ENCODE measurements at places on chromosomes 3 and 15.

DNA sequence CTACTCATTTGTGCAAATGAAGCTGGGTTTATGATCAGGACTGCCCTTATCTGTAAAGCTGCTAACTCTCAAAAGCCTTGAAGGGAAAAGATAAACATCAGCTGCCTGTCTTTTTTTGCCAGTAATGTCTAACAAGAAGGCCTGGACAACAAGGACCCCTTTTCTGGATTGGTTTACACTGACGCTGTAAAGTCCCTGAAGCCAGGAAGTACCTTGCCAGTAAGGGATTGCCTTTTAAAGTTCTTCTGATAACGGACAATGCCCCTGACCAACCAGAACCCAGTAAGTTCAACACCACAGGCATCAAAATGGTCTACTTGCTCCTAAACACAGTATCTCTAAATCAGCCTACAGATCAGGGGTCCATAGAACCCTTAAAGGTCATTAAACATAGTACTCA lies 178.0 kb downstream of the PCCB start:
- no peak for DNase-seq

DNA sequence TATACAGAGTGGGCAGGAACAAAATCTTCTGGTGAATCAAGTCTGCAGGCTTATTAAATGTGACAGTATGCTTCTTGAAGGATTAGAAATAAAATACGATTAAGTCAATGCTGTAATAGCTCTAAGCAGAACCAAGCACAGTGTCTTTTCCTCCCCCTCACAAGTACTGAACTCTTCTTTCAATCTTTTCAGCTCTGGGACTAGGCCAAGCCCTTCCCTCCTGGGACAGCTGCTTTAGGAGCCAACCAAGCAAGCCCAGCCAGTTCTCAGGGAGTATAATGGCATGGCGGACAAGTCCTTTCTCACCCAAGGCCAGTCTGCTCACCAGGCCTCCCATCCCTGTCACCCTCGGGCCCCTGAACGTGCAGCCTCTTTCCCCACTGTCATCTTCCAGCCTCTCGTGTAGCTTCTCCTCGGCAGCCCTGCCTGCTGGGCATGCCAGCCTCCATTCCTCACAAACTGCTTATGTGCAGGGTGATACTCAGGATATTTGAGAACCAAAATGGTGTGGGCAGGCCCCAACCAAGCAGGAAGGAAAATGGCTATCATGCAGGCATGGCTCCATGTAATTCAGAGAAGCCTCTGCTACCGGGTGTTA lies 8.4 kb upstream of the PPP1R2 start:
- DNase-seq, result no peak

DNA sequence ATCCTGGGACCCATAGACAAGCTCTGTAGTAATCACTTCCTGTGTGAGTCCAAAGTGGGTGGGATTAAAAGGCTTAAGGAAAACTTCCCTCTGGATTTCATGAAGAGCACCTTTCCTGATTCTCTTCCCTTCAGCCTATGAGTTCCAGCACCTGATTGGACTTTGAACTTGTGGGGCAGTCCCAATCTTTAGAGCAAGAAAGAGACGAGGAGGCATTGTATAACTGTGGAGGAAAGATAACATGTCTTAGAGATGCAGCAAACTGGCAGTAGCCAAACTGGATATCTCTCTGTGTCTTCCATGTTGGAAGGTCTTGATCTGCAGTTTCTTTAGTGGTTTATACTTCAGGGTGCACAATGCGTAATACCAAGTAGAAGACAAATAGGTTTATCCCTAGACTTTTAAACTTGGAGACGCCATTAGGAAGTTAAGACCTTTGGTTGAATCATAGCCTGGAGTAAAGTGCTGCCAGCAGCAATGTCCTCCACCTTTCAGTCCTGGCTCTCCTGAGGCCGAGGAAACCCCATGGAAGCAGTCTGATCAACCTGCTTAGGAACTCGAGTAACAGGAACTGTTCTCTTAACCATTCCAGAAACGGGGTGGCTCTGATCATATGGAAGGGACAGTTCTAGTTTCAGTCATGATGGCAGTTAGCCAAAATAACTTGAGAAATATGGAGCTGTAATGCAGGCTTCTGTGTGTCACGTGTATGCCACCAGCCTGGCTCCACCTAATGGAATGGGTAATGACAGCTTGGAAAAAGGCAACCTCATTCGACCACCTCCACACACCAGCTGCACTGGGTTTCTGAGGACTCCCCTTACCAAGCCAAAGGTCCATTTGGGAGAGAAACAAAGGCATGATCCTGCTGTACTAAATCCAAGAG lies 4.7 kb downstream of the EIF1B start:
- no peak for DNase-seq

GRCh38 chr3:37031096-37031682 lies 37.9 kb downstream of the MLH1 start:
- no peak for DNase-seq

GRCh38 chr3:66255865-66256264 lies 35.1 kb downstream of the SLC25A26 start:
- no peak for DNase-seq

- DNase-seq, result no peak
These were observed 321.8 kb downstream of the FEZF2 start for GRCh38 chr3:62051506-62051905.

- no peak for DNase-seq
These were observed 30.7 kb upstream of the SLC24A5 start for GRCh38 chr15:48090115-48090514.

DNA sequence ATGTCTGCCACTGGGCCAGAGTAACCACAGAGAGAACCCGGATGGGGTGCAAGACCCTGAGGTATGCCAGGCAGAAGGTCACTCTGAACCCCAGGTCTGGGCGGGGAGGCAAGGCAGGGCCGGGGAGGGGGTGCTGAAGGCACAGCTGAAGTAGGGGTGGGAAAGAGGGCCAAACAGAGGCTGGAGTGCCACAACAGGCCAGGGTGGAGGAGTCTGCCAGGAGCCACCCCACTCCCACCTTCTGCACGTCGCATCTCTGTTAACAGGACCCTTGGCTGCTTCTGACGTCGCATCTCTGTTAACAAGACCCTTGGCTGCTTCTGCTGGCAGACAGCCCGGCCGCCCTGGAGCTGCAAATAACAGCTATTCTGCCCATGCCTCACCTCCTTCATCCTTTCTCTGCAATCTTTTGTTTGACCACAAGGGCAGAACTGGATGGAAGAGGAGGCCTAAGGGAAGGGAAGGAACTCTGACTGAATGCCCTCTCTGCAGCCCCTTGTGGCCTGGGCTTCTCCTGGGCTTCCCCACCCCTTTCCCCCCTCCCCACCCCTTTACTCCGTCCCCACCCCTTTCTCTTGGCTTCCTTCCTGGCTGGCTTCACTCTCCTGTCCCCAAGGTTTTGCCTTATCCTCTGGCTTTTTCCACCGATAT lies 20.6 kb upstream of the FBLN2 start:
- DNase-seq, result no peak

DNA sequence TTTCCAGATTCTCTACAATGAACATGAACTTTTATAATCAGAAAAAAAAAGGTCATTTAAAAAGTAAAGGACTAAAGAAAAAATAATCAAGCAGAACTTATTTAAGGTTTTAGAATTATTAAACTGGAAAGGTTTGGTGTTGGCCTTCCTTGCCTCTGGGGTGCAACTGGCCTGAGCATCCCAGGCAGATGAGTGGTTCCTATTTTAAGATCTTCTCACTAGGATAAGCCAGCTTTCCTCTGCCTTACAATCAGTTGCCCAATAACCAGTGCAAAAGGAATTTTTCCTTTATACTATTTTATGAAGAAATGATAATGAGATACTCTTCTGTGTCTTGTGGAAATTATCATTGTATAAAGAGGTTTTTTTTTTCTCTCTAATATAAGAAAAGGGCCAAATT lies 56.6 kb downstream of the SEC22A start:
- no peak for DNase-seq

DNA sequence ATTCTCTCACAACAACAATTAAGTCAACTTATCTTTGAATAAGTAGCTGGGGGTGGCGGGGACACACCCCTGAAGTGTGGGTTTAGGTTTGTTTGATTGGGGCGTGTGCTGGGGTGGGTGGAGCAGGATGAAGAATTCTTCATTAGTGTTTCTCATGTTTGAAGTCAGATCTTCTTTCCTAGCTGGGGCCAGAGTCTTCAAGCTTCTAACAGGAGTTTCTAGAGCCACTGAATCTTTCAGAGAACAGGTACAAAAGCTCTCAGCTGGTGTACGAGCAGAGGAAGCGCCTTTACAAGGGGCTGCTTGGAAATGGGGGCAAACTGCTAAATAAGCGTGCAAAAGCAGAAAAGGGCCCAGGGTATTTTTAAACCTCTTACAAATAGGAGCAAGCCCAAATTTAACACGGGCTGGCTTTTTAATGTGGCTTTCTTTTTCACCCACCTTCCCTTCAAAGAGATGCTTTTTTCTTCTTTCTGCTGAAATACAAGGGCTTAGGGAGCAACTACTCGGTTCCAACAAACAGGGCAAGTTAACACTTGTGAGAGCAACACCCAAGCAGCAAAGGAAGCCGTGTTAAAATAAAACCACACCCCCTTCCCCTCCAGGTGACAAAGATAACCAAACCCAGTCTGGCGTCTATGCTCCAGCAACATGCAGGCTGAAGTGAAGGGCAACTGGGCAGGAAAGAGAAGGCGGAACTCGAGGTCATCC lies 86.9 kb upstream of the RASGRP1 start:
- no peak for DNase-seq

DNA sequence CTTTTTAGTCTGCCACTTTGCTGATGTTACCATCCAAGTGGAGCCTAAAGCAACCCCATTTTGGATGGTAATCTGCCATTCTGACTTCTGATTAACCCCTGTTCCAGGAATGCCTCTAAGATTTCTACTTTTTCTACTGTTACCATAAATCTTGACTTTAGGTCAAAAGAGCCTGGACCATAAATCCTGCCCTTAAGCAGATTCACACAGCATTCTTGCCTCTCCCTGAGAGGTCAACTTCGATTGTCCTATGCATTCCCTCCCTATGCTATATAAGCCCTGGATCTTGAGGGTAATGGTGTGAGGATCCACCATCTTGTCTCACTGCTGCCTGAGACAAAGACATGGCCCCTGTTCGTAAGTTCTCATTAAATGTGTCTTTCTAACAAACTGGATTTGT lies 177.3 kb downstream of the GABRB3 start:
- DNase-seq, result no peak

DNA sequence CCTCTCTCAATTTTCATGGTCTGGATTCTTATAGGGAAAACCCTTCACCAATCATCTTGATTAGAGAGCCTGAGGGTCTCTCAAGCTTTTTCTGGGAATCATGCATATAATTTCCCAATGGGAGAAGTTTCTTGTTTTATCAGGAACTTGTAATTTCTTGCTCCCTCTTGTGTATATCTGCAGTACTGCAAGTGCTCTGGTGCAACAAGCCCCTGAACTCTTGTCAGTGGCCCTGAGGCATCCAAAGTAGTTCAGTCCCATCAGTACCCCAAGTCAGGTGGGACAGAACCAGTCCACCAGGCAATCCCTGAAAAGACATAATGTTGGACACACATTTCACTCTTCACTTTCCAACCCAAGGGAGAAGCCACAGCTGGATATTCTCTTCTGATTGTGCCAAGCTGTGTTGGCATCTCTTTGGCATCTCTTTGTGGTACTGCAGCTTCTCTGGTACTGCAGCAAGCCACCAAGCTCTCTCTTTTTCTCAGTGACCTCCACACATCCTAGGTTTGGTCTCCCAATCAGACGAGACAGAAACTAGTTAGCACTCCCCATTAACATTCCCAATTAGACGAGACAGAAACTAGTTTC lies 214.5 kb downstream of the ZIC4 start:
- DNase-seq, result no peak

DNA sequence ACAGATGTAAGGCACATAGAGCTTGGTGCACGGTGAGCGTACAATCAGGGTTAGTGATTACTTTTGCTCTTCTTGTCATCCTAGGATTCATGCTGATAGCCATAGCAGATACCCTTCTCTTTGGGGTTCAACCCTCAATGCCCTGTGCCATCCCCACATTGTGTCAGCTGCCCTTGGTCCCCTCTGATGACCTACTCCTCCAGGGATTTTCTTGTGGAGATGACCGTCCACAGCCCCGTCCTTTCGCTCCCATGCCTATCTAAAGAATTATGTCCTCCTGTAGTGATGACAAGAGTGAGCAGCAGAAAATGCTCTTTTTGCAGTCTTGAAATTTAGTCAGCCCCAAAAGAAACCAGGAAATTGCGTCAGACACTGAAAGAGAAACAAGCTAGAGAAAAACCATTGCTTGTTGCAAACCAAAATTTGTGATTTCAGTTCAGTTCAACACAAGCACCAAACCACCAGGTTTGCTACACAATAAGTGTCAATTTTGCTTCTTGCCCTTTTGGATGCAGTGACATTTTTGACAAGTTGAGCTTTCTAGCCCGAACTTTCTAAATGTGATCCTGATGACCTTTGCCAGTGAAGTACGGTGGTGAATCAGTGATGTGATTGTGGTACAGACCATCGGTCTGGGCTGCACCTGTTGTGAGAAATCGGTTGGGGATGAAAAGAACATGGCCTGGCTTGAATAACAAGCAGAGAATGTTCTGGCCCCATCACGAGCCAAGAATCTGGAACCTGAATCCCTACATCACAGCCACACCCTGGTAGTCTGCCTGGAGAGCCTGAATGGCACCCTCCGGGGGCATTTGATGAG lies 41.3 kb downstream of the CMTM7 start:
- DNase-seq, result no peak

DNA sequence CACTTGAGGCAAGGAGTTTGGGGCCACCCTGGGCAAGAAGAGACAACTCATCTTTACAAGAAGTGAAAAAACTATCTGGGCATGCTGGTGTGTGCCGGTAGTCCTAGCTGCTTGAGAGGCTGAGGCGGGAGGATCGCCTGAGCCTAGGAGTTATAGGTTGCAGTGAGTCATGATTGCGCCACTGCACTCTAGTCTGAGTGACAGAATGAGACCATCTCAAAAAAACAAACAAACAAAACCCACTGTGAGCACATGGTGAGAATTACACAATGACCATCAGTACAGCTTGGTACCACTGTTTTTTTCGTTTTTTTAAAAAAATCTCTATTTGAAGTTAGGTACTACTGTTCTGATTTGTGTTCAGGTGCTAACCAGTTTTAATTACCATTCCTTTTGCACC lies 13.6 kb downstream of the VPS39 start:
- no peak for DNase-seq

DNA sequence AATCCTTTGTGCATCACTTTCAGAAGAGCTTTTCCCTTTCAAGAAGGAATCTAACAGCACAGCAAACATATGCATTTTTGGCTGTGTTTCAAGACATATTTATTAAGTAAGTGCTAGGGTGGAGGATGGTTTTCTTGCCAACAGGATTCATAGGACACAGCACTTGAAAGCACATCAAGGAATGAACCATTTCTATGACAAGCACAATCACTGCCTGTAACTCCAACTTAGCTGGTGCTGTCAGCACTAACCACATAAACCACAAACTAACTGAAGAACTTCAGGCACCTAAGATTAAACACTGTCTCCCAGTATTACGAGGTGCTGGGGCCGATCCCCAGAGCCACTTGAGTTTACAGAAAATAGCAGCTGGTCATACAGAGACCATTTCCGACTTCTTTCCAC lies 35.4 kb upstream of the SPRED1 start:
- no peak for DNase-seq
